ENCODE measurements at places on chromosomes 5 and 9. TPM values are rescaled to one million over a fixed set of nuclear protein-coding genes. Genes with fewer than 3 reads are reported as not detected.

- peak; percentile 26 for DNase-seq
These were observed 73.1 kb downstream of the HSPA4 start for GRCh38 chr5:133124891-133125290.

- peak; percentile 92 for DNase-seq
These were observed 47.0 kb upstream of the PLIN2 start for GRCh38 chr9:19174127-19174912.

Gene IL5
- not detected for total RNA-seq

DNA sequence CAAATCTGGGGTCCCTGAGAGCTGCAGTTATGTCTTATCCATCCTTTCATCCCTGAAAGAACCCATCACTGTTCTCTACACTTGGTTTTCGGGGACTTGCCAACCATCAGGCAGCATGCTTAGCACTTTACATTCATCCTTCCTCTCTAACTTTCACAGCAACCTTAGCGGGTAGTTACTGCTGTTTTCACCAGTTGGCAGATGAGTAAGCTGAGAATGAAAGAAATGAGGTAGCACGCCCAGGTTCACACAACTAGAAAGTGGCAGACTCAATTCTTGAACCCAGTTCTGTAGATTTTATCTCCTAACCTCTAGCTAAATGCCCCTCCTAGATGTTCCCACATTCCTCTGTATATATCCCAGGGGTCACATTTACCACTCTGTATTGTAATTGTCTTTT, 342.0 kb upstream of the WWC1 start:
- no peak for DNase-seq

Gene PCDHA11
- total RNA-seq = 0.14 TPM

DNA sequence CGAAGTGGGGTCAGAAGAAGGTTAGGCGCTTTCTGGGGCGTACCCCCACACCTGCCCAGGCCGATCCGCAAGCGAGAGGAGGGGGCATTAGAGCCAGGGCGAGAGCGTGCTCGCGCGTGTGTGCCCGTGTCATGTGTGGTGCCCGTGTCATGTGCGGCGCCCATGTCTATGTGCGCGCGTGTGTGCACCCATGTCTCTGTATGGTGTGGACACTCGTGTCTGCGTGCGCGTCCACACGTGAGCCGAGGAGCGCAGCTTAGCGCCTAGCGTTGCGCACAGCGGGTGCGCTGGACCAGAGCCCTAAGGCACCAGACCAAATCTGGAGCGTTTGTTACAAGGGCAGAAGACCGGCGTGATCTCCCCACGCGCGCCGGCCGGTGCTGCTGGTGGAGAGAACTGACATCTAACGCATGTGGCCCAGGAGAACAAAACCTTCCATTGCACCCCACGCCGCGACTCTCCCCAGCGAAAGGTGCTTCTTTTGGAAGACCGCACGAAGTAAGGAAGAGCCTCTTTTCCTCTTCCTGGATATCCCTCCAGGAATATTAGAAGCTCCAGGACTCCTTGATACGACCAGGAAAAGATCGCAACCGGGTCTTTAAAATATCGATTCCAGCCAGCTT, 644 bp downstream of the NIM1K start:
- peak; percentile 83 for DNase-seq
